ENCODE measurements at places on chromosomes 1 and 21.

GRCh38 chr1:36323636-36324352 is at the start of gene EVA1B:
Gene EVA1B, minus strand, starts transcription at chr1:36323645. Its CDS starts 608 bp downstream, at chr1:36323037.
- peak; percentile 29 for DNase-seq

DNA sequence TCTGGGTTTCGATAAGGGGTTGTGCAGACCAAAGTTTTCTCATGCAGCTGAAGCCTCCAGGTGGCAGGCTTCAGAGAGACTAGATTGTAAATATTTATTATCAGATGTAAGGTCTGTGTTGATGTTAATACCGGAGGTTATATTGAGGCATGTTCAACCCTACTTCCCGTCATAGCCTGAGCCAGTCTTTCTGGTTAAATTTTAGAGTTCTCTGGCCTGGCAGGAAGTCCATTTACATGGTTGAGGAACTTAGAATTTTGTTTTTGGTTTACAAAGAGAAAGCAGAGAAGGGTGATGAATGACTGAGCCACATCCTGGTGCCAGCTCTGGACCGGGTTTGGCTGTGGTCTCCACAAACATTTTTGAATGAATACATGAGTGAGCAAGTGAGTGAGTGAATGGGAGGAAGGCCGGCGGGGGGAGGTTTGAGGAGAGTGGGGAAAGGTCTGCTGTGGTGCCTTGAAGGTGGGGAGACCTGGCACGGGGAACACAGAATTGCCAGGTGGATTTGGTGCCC is 218.5 kb downstream of the DISC1 start:
- no peak for DNase-seq

DNA sequence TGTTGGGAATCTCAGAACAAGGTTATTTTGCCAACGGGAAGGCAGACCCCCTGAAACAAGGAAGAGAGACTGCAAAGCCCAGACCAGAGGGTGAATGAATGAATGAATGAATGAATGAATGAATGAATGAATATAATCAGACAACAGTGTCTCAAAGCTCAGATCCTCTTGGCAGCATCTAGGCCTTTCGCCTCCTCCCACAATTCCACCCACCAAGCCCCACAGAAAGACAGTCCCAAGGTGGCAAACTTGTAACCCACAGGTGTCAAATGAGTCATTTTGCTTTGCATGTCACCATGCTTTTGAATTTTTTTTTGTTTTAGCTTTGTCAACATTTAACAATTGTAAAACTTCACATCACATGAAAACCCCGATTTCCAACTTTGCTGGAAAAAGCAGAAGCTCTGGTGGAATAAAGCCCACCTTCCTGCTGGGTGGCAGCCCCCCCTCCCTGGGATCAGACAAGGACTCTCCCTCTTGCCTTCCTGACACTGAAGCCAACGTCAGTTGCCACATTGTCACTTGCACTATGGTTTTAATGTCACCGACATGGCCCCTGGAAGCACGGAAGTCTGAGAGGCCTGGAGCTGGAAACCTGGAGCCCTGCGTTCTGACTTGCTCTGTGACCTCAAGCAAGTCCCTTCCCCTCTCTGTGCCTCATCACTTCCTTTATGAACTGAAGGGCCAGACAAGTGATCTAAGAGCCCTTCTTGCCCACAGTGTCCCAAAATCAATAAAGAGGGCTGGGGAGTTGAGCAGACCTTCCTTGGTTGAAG is 134.6 kb upstream of the RUNX3 start:
- no peak for DNase-seq

DNA sequence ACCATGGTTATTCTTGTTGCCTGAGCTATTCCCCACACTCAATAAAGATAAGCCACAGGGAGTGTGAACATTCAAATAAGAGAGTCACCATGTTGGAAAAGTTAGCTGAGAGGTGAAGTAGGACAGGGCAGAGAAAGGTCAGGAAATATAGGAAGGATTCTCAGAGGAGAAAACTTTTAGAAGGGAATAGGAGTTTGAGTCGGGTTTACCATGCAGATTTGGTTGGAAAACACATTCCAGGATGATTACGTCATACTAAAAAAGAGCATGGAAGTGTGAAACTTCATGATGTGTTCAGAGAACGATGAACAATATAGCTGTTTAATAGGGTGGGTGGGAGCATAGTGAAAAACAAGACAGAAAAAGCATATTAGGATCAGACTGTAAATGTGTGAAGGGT is 1125.3 kb upstream of the ADGRL2 start:
- DNase-seq = no peak

- no peak for DNase-seq
Measured at GRCh38 chr1:154682254-154682653, 74.3 kb upstream of the ADAR start.

DNA sequence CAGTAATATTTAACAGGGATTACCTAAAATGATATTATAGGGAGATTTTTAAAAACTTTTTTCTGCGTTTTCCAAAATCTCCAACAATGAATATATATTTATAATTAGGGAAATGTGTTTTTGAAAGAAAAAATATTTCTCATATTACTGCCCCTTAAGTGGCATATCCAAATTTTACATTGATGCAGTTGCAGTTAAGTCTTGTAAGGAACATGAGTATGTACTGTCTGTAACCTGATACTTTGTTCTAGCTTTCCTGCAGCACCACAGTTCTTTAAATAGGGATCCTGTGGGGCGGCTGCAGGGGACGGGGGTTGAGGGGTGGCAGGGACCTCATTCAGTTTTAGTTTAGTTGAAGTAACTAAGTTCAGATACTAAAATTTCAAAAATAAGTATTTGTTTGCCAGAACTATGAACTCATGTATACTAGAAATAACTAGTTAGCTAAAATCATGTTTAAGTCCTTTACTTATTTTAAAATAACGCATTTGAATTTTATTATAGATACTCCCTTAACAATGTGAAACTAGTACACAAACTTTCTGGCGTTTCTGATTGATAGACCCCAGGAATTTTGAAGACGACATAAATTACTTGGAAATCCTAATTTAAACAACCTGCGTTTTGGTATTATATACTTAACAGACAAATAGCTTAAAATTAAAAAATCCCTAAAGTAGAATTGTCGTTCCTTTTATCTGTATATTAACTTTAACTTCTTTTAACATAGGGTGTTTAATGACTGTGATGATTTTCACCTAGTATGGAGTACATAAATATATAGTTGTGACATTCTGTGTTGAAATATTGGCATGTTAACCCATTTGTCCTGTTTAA is 639 bp upstream of the DNAJB4 start:
- DNase-seq = peak; percentile 25

DNA sequence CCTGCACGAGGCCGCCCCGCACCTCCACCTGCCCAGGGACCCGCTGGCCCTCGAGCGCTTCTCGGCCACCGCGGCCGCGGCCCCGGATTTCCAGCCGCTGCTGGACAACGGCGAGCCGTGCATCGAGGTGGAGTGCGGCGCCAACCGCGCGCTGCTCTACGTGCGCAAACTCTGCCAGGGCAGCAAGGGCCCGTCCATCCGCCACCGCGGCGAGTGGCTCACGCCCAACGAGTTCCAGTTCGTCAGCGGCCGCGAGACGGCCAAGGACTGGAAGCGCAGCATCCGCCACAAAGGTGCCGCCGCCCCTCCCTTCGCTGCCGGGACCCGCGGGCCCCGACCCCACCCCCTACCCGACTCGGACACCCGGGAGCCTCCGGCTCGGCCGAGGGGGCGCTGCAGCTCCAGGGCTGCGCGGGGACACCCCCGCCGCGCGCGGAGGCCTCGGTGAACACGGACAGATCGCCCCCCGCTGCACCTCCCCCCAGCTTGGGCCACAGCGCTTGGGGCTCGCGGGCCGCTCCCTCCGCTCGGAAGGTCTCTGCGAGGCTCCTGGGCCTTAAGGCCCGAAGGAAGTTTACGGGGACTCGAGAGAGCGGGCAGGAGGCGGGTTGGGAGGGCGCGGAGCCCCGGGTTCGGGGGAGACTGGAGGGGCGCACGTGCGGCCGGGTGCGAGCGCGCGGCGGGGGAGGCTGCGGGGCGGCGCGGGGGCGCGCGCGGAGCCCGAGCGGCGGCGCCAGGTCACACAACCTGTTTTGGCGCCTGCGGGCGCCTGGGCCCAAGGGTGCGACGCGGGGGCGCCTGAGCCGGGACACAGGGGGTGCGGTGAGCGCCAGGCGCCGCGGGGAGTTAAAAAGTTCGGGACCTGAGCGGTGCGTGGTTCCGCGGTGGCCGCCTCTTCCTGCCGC is 1.2 kb downstream of the SAMD11 start:
- DNase-seq = no peak

GRCh38 chr1:246214708-246215509 is 292.2 kb downstream of the SMYD3 start:
- no peak for DNase-seq

DNA sequence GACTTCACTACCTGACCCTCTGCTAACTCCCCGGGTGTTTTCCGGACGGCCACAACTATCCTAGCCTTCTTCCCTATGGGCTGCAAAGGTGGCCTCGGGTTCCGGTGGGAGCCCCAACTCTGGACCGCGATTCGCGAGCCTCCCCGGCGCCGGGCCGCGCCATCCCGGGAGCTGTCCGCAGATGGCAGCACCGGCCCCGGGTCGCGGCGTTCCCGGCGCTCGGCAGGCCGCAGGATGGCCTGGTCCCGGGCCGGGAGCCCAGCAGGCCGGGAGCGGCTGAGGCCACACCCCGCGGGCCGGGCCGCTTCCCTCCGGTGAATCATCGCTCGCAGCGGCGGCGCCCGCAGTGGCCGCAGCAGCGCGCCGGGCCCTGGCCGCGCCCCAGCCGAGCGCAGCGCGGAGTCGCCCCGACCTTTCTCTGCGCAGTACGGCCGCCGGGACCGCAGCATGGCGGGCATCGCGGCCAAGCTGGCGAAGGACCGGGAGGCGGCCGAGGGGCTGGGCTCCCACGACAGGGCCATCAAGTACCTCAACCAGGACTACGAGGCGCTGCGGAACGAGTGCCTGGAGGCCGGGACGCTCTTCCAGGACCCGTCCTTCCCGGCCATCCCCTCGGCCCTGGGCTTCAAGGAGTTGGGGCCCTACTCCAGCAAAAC is at the start of gene CAPN2:
Gene CAPN2 (plus strand): TSS at position 346 of the 656 bp plus-strand sequence. CDS start 102 bp downstream, at position 448.
- DNase-seq = peak; percentile 51

DNA sequence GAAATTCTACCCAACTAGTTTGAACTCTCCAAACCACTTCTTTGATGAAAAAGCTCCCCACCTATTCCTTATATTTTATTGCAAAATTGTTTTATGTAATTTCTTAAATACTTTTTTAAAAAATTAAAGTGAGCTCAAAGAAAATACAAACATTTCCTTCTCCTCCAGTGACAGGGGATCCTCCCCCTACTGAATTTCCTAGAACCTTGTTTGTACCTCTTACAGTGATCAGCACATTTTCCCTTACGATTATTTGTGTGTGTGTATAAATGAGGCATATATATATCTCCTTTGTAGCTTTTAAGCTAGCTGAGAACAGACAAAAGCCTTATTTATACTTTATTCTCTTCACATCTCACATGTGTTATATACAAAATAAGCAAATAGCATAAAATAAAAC is 44.4 kb downstream of the VAV3 start:
- DNase-seq = no peak
